ENCODE measurements at places on chromosomes 13 and 19.

GRCh38 chr13:28495538-28496187 lies 735 bp upstream of the FLT1 start:
- no peaks in the 10 kb centered on the region for H3K36me3 ChIP-seq
- H3K4me3 ChIP-seq: peak overlapping the region; percentile 49
- no peaks in the 10 kb centered on the region for H3K27me3 ChIP-seq
- H3K4me1 ChIP-seq: peaks cover 25% of the 10 kb centered on the region

DNA sequence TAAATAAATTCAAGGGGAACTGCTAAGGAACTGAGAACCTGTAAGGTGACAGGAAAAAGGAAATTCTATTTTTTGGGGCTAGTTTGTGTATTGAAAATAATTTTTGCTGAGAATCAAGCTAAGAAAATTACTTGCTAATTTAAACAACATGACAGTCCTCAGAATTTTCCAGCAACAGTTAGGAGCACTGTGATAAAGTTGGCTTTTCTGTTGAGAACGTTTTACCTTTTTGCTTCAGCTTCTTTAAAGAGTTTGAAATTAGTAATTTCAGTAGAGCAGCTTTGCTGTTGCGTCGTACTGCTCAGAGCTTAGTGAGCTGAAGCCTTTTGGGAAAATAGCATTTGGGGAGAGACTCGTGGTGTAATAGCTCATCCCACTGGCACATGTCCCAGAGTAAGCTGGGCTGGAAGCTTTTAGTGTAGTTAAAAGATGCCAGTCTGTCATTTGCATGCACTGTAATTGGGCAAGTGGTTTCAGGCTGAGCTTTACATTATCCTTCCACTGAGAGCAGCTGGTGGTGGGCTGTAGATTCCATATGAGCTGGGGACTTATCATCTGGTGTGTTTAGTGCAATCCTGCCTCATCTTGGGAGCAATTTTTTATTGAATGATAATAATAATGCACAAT lies 69.8 kb downstream of the LRCH1 start:
- no peaks in the 10 kb centered on the region for H3K36me3 ChIP-seq
- no peaks in the 10 kb centered on the region for H3K27me3 ChIP-seq
- H3K4me3 ChIP-seq: no peak overlapping the region
- H3K27ac ChIP-seq: peak overlapping the region; percentile 64

- peaks cover 12% of the 10 kb centered on the region for H3K4me1 ChIP-seq
- no peaks in the 10 kb centered on the region for H3K27me3 ChIP-seq
- no peak overlapping the region for H3K4me3 ChIP-seq
- H3K36me3 ChIP-seq: no peaks in the 10 kb centered on the region
Observed at GRCh38 chr19:41195675-41196497, 2.9 kb downstream of the CYP2S1 start.

DNA sequence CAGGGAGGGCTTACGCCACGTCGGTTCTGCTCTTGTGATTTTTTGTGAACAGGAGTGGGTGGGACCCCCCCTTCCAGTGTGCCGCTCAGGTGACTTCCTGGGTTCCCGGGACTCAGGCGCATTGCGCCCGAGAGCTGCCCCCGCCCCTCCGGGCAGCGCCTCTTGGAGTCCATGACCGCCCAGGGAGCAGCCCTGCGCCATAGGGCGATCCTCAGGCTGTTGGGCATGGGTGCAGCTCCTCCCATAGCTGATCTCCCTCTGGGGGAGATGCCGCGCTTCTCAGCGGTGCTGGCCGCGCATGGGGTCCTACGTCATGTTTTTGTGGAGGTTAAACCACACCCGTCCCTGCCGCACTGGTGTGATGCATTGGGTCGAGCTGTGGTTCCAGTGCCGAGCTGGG lies 7.9 kb upstream of the TMPRSS9 start:
- no peak overlapping the region for H3K27ac ChIP-seq
- no peaks in the 10 kb centered on the region for H3K36me3 ChIP-seq
- no peak for DNase-seq
- no peaks in the 10 kb centered on the region for H3K27me3 ChIP-seq

DNA sequence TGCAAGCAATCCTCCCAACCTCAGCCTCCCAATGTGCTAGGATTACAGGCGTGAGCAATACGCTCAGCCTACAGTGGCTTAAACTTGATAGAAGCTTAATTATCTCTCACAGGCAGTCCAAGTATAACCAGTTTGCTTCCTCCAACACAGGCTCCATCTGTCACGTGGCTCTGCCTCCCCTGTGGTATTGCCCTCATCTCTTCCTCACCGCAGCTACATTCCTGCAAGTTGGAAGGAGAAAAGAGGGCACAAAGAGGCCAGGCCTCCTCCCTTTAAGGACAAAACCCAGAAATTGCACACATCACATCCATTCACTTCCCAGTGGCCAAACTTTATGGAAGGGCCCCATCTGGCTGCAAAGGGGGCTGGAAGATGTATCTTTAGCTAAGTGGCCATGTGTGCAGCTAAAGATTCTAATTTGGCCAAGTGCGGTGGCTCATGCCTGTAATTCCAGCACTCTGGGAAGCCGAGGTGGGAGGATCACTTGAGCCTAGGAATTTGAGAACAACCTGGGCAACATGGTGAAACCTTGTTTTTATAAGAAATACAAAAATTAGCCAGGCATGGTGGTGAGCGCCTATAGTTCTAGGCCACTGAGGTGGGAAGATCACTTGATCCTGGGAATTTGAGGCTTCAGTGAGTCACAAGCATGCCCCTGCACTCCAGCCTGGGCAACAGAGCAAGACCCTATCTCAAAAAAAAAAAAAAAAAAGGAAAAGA lies 3.1 kb upstream of the SDHAF1 start:
- no peaks in the 10 kb centered on the region for H3K27me3 ChIP-seq
- H3K4me3 ChIP-seq: no peak overlapping the region
- no peaks in the 10 kb centered on the region for H3K36me3 ChIP-seq
- H3K4me1 ChIP-seq: peaks cover 36% of the 10 kb centered on the region
- DNase-seq: no peak

DNA sequence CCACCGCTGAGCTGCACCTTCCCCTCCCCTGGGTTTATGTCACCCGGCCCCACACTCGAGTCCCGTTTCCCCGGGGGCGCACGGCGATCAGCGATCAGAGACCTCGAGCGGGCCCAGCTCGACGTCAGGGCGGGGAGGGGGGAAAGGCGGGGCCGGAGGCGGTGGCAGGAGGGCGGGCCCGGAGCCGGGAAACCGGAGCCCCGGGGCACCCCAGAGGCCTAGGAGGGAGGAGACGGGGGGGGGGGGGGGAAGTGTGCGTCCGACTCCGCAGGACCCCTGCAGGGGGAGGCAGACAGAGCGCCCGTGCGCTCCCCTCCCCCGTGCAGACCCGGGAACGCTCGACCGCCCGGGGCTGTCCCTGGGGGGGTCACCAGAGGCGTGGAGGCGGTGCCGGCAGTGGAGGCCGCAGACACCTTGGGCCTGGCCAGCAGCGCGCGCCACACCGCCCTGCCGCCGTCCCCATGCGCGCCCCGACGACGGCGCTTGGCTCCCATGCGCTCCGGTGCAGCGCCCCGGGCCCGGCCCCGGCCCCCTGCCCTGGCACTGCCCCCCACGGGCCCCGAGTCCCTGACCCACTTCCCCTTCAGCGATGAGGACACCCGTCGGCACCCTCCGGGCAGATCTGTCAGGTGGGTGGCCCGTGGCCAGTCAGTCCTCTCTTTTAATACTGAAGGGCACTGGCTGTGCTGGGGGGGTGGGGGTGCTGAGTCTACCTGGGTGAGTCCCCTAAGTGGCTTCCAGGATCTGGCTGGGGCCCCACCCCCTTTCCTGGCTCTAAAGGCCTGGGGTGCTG lies 11.8 kb downstream of the PDE4A start:
- peak overlapping the region; percentile 76 for H3K27ac ChIP-seq
- DNase-seq: no peak
- H3K27me3 ChIP-seq: no peaks in the 10 kb centered on the region
- peak overlapping the region; percentile 61 for H3K4me3 ChIP-seq
- H3K36me3 ChIP-seq: no peaks in the 10 kb centered on the region

DNA sequence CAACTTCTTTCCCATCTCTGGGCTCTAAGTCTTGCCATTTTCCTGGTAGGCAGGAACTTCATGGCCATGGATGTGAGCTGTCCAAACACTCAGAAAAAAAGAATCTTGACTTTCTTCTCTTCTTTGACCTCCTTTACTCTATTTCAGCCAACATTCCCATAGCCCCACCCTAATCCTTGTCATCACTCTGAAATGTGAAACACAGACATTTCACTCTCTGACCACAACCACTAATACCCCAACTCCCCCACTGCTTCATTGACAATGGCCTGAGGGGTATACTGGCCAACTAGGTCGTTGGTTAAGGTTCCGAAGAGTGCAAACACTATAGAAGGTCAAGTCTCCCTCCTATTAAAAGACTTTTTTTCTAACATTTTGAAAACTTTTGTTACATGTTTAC lies 4.7 kb upstream of the CYP2A13 start:
- no peaks in the 10 kb centered on the region for H3K4me1 ChIP-seq
- H3K4me3 ChIP-seq: no peak overlapping the region
- no peaks in the 10 kb centered on the region for H3K36me3 ChIP-seq
- H3K27ac ChIP-seq: no peak overlapping the region
- H3K27me3 ChIP-seq: no peaks in the 10 kb centered on the region
- no peak for DNase-seq

DNA sequence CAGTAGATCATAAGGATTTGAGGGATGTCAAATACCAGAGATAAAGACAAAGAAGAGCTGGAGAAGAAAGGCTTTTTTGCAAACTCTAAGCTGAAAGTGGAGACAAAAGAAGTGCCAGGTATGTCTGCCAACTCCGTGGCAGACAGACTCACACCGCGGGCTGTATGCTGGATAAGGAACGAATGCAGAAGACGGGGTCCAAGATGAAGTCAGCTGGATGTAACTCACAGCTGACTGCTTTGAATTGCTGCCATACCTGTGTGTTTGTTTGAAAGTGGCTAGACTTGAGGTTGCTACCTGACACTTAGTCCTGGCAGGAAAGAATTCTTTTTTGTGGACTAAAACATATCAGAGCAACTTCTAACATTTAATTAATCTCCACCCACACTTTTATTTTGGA lies 398.8 kb downstream of the DLEU7 start:
- H3K36me3 ChIP-seq: no peaks in the 10 kb centered on the region
- H3K27me3 ChIP-seq: no peaks in the 10 kb centered on the region
- no peak overlapping the region for H3K4me3 ChIP-seq
- H3K27ac ChIP-seq: no peak overlapping the region
- no peaks in the 10 kb centered on the region for H3K4me1 ChIP-seq

GRCh38 chr19:9586764-9587163 lies 2.5 kb upstream of the ZNF121 start:
- no peaks in the 10 kb centered on the region for H3K27me3 ChIP-seq
- no peak overlapping the region for H3K4me3 ChIP-seq
- no peak overlapping the region for H3K27ac ChIP-seq

GRCh38 chr19:47331931-47332547 lies at the start of gene C5AR2:
Gene C5AR2 (plus strand): TSS chr19:47332175. CDS start chr19:47340800, 8,625 bp downstream.
- H3K4me1 ChIP-seq: peaks cover 6% of the 10 kb centered on the region
- no peak within 1 kb of the TSS for H3K4me3 ChIP-seq
- H3K27me3 ChIP-seq: no peaks in the 10 kb centered on the region
- DNase-seq: no peak
- H3K27ac ChIP-seq: no peak within 1 kb of the TSS

DNA sequence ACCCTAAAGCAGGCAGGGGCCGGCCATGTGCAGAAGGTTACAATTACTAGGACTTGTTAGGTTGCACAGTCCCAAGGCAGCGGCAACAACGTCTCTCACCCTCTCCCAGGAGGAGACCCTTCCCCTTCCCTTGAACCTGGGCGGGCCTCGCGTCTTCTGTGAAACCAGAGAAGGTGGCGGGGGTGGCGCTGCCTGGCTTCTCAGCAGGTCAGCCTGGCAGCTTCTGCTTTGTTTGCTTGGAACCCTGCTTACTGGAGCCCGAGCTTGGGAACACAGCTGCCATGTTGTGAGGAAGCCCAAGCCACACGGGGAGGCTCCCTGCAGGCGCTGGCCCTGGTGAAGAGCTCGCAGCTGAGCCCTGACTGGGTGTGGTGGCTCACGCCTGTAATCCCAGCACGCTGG lies 15.5 kb downstream of the MKNK2 start:
- H3K27ac ChIP-seq: peak overlapping the region; percentile 97
- H3K36me3 ChIP-seq: no peaks in the 10 kb centered on the region
- DNase-seq: no peak
- H3K27me3 ChIP-seq: no peaks in the 10 kb centered on the region

DNA sequence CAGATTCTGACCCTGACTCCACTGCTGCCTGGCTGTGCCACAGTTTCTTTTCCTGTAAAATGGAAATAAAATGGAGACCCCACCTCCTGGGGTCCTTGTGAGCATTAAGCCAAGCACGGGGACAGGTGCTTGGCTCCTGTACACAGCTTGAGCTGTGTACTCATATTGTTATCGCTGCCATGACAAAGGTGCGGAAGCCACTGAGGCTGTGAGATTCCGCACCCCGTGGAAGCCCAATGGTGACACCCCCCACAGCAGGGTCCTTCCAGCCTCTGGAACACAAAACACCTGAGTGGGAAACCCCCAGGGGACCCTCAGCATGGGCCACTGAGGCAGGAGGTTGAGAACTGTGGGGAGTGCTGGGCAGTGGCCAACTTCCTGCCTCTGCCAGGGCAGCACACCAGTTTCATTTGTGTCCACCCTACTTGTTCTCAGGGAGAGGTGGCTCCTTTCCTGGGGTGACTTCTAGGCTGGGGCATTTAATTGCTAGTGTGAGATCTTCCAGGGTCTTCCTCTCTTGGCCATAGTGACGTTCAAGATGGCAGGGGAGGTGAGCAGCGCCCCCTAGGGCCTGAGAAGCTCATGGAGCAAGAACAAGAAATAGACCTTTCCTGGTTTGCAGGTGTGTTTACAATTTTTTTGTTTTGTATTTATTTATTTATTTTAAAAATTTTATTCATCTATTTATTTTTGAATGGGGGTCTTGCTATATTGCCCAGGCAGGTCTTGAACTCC lies 5.4 kb upstream of the JSRP1 start:
- H3K27ac ChIP-seq: no peak overlapping the region
- H3K36me3 ChIP-seq: no peaks in the 10 kb centered on the region
- H3K27me3 ChIP-seq: no peaks in the 10 kb centered on the region
- DNase-seq: no peak
- no peak overlapping the region for H3K4me3 ChIP-seq
- H3K4me1 ChIP-seq: peaks cover 9% of the 10 kb centered on the region

DNA sequence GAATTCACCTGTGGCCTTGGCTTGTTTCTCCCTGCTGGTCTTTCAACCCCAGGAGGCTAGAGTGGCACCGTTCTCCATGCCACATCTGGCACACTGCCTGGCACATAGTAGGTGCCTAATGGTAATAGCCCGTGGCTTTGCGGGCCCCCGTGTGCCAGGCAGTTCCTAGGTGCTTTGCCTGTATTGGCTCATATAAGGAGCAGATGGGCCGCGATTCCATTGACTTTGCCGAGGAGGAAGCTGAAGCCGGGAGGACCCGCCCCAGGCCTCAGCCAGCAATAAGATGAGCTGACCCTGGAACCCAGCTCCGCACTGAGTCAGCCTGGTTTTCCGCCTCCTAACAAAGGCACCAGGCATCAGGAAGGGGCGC lies 807 bp downstream of the PGLYRP1 start:
- no peak for DNase-seq
- H3K4me1 ChIP-seq: peaks cover 2% of the 10 kb centered on the region
- H3K27ac ChIP-seq: no peak overlapping the region
- H3K4me3 ChIP-seq: no peak overlapping the region
- no peaks in the 10 kb centered on the region for H3K27me3 ChIP-seq
- no peaks in the 10 kb centered on the region for H3K36me3 ChIP-seq

GRCh38 chr19:15776991-15777970 lies 10.2 kb upstream of the OR10H5 start:
- peaks cover 17% of the 10 kb centered on the region for H3K4me1 ChIP-seq
- peak; percentile 96 for DNase-seq
- H3K27me3 ChIP-seq: no peaks in the 10 kb centered on the region
- H3K4me3 ChIP-seq: no peak overlapping the region

GRCh38 chr13:80442609-80443008 lies 101.7 kb upstream of the SPRY2 start:
- no peaks in the 10 kb centered on the region for H3K36me3 ChIP-seq
- no peak overlapping the region for H3K27ac ChIP-seq
- no peak for DNase-seq
- no peak overlapping the region for H3K4me3 ChIP-seq
- no peaks in the 10 kb centered on the region for H3K27me3 ChIP-seq
- H3K4me1 ChIP-seq: peaks cover 3% of the 10 kb centered on the region

All from vagina (tissue), 2 donors.